Epithelial cell of umbilical artery (primary cell): ENCODE measurements at places on chromosomes 7 and 10. TPM values are rescaled to one million over a fixed set of nuclear protein-coding genes. Genes with fewer than 3 reads are reported as not detected.

The TCAF1 gene
- total RNA-seq, result 34.8 and 43.9 TPM in 2 replicates

The CCDC3 gene
- 0.61 and 1.3 TPM in 2 replicates for total RNA-seq

The GRB10 gene
- total RNA-seq, result 91.2 and 99.7 TPM in 2 replicates

The KIAA1217 gene
- total RNA-seq, result 1.1 and 2.6 TPM in 2 replicates

The TMEM140 gene
- 4.2 and 22.3 TPM in 2 replicates for total RNA-seq

The ADCYAP1R1 gene
- total RNA-seq, result 0.15 and 4.2 TPM in 2 replicates

The DUS4L gene
- 7.1 and 7.8 TPM in 2 replicates for total RNA-seq

The CPXM2 gene
- total RNA-seq, result 0.97 and 2.1 TPM in 2 replicates
